Effector memory CD4-positive, alpha-beta T cell (primary cell): ENCODE measurements at places on chromosomes 16 and 17.

DNA sequence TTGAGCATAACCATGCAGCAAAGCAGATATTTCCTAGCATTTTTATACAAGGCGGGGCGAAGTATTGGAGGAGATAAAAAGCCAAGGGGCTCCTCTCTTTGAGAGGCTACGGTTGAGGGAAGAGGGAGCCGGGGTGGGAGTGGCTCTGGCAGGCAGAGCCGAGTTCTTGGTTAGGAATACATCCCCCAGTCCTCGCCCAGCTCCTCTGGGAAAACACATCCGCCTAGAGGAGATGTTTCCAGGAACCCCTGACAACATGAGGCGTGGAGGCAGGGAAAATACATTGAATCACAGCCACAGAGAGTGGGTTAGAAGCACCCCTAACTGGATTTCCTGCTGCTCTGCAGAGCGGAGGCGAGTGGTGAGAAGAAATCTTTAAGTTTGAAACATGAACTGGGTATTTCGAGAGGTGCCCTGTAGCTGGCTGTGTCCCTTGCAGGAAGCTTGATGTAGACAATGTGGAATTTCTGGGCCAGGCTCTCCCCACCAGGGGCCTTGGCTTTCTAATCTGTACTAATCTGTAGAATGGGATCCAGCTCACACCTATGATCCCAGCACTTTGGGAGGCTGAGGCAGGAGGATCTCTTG is 27.3 kb downstream of the TTYH2 start:
- DNase-seq: no peak

DNA sequence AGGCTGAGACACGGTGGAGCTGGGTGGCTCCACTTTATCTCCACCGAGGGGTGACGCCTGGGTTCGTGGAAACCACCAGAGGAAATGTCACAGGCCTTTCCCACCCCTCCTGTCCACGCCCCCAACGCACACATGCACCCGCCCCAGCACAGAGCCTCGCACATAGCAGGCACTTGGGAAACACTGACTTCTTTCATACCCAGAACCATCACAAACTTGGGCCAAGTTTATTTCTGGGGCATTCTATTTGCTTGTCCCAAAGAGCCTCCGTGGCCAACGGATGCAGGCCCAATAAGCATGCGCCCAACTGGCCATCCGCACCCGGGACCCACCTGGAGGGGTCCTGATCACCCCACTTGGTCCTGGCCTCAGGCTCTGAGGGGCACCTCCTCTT is 3.3 kb downstream of the BCAR1 start:
- no peak for DNase-seq

DNA sequence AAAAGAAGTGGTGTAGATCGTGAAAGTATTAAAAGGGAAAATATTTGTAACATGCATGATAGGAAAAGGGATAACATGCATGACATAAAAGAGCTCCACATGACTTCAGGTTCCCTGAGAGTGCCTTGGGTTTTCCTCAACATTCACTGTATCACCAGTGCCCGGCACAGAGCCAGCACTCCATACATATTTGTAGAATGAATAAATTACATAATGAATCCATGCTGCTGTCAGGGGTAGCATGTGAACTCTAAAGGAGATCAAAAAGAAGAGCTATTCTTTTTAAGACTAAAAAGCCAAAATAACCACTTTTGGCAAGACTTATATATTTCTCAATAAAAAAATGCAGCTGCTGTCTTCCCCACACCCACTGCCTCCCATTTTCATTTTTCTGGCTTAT is 2.7 kb upstream of the ZNF594 start:
- no peak for DNase-seq

GRCh38 chr17:61456688-61457225 is 4.5 kb downstream of the TBX4 start:
- no peak for DNase-seq

DNA sequence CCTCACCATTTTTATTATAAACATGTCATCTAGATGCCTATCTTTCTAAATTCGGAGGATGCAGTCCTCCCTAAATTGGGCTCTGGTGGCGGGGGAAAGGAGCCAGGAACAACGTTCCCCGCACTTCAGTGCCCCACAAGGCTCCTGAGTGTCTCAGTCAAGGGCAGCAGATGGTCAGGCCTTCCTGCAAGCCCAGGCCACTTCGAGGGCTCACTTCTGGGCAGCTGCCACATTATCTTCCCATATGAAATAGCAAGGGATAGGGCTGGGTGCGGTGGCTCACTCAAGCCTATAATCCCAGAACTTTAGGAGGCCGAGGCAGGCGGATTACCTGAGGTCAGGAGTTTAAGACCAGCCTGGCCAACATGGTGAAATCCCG is 32.3 kb downstream of the FBXO31 start:
- no peak for DNase-seq

GRCh38 chr16:80066805-80067580 is 466.5 kb upstream of the MAF start:
- DNase-seq: no peak

DNA sequence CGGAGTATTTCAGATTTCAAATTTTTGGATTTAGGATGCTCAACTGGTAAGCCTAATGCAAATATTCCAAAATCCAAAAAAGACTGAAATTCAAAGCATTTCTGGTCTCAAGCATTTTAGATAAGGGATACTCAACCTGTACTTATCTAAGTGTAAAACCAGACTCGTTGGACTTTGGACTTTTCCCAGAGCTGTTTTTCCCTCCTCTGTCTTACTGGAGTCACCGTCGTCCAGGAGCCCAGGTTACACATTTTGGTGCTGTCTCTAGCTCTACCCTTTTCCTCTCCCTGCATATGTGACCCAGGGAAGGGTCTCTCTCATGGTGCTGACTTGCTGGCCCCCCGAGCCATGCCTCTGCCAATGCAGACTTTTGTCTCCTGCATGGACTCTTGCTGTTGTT is 46.0 kb upstream of the MMP2 start:
- no peak for DNase-seq

- no peak for DNase-seq
These were observed 5.9 kb downstream of the DNAH17 start for GRCh38 chr17:78571329-78571728.

DNA sequence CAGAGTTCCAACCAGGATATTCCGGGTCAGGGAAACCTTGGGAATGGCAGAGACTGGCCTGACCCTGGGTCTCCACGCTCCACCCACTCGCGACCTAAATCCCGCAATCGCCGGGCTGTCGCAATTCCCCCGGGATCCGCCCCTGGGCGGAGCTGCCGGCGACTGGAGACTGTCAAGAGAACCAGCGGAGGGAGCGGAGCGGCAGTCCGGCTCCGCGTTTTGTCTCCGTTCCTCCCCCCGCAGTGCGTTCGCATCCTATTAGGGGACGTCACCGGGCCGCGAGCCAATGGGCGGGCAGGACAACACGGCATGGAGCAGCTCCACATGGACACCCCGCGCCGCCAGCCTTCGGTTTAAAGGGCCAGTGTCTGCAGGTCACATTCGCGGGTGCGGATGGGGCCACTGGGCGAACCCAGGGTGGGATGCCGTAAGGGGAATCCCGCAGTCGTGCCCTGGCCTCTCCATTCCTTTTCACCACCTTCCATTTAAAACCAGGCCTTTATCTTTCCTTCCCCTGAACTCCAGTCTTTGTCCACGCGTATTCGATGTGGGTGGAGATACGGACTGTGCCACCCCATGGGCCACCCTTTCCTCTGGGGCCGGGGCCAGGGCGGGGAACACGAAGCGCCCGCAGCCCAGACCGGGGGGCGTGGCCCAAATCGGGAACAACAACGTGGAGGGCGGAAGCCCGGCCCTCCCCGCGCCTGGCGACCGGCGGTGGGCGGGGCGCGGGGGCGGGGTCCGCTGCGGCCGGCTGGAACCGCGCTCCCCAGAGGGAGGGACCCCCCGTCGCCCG is 764 bp upstream of the MNT start:
- DNase-seq: peak; percentile 99

DNA sequence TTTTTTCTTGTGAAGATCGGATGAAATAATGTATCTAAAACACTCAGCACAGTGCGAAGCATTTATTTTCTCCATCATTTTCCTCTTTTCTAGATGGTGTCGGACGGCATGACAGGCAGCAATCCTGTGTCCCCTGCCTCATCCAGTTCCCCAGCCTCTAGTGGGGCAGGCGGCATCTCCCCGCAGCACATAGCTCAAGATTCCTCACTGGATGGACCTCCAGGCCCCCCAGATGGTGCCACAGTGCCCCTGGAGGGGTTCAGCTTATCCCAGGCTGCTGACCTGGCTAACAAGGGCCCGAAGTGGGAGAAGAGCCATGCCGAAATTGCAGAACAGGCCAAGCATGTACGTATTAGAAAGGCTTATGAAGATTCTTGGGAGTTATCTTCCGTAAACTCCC is 5.0 kb downstream of the SRCAP start:
- DNase-seq: no peak

DNA sequence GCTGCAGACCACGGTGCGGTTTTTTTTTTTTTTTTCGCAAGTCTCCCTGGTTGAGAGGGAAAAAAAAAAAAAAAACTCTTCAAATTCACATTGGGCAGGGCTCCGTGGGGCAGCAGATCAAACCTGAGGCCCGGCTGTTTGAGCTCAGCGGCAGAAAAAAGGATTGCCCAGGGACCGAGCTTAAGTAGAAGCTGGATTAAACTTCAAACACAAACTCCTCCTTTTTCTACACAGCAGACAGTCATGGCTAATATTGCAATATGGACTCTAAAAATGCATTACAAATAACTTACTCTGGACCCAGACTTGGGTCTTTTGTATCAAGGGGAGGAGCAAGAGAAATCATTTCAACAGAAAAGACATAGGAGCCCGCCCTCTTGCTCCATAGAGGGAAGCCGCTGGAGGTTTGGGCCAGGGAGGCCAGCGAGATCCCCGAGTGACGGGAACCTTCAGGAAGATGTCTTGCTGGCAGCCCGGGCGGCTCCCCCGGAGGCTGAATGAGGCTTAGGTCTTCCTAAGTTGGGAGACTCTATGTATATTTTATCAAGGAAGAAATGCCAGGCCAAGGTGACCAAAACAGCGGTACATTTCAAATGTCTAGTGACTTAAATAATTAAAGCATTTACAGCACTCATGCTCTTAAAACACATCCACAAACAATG is 167.7 kb downstream of the ZNF423 start:
- no peak for DNase-seq

GRCh38 chr17:75428543-75429469 is 23.3 kb upstream of the GRB2 start:
- no peak for DNase-seq

- DNase-seq: no peak
These were observed 19.7 kb upstream of the TEX2 start for GRCh38 chr17:64282753-64283080.

- no peak for DNase-seq
These were observed 24.3 kb downstream of the MGRN1 start for GRCh38 chr16:4648917-4649316.

DNA sequence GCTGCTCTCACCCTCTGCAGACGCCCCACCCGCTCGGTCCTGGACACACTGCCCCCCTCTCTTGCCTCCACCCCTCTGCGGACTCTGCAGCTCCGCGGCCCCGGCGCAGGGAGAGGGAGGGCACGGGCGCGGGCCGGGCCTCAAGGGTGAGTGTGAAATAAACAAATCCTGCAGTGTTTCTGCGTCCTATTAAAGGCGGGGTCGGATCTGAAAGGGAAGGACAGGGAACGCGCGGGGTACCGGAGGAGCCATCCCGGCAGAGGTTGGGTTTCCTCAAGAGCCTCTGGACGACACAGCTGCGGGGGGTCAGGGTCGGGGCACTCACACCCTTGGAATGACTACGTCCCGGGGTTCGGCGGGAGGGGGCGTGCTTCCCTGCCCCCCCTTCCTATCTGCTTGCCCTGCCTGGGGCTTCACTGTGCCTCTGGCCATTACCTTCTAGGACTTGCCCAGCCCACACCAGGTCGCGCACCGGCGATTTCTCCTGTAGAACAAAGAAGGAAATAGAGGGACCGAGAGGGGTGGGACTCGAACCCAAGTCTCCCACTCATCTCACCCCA is 466 bp upstream of the HSF4 start:
- DNase-seq: no peak

GRCh38 chr16:79218351-79218750 is 382.2 kb downstream of the MAF start:
- DNase-seq: no peak

DNA sequence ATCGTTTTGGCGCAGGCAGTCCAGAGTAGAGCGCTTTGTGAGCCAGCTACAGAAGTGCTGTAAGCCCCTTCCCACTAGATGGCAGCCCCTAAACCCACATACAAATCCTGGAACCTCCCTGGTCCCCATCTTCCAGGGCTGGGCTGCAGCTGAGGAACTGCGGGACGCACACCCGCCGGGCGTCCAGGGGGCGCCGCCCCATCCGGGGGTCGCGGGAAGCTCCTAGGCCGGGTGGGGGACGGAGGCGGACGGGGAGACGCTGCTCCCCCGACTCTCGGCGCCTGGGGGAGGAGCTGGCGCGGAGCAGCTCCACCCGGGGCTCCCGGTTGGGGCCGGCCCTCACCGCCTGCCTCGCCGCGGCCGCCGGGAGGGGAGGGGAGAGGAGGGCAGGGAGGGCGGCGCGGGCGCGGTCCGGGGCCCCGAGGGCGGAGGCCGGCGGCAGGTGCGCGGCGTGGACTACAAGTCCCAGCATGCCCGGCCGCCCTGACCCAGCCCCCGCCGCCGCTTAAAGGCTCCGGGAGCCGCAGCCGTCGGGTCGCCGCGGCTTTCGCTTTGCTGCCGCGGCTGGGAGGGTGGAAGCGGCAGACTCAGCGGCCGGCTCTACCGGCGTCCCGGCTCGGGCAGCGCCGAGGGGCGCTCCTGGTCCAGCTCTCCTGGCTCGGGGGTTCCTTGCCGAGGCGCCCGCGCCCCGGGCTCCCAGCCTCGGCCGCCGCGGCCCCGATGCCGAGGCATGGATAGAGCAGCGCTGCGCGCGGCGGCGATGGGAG is at the start of gene KSR1:
Gene KSR1 (plus strand): TSS at position 535 of the 767 bp plus-strand sequence. CDS start 196 bp downstream, at position 731.
- DNase-seq: peak; percentile 79

GRCh38 chr16:86243123-86243473 is 267.2 kb upstream of the FOXF1 start:
- DNase-seq: no peak

GRCh38 chr17:44959821-44960531 is 8.1 kb downstream of the C1QL1 start:
- DNase-seq: no peak

DNA sequence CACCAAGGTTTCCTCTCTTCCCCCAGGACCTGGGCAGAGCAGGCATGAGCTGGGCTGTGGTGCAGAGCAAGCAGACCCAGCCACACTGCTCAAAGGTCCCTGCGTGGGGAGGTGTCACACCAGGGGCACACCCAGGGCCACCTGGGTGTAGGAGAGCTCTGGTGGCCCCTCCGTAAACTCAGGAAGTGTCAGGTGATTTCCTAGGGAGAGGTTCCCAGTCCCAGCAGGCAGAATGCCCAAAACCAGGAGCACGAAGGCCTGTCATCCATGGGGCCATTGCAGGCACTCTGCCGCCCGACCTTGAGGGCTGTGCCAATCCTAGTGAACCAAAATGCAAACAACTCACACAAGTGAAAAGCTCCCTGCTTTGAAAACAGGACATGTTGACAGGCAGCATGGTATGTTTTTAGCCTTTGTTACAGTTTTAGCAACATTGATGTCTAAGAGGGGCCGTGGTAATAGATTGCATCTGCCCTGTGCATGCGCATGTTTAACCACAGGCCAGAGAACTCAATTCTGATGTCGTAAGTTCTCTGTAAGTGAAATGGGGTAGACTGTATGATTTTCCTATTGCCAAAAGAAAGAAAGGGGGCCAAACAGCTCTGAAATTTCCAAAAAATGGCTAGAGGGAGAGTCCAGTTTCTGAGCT is 21.3 kb downstream of the CIBAR2 start:
- no peak for DNase-seq
